Psoas muscle (tissue), 8 donors: ENCODE measurements at places on chromosomes 13 and 19. TPM values are rescaled to one million over a fixed set of nuclear protein-coding genes. Genes with fewer than 3 reads are reported as not detected.
A peak's percentile ranks its signal among the peaks of the same experiment; 100 is the strongest.

DNA sequence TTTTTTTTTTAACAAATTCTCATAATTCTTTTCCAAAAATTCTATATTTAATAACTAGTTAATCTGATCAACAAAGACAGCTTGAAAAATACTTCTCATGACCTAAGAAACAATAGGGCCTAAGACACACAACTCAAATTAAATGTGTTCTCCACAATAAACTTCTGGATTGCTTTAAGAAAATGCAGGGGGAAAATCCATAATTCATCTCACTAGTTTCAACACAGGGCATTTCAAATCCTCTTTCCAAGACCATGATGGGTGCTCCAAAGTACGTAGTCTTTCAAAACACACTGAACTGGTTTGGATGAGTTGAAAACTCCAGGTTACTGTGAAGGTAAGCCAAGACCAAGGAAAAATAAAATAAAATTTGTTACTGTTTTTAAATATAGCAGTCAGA, 62.6 kb downstream of the DCLK1 start:
- DNase-seq: no peak

- no peak for DNase-seq
Measured at GRCh38 chr13:19606152-19606551, 27.3 kb upstream of the MPHOSPH8 start.

DNA sequence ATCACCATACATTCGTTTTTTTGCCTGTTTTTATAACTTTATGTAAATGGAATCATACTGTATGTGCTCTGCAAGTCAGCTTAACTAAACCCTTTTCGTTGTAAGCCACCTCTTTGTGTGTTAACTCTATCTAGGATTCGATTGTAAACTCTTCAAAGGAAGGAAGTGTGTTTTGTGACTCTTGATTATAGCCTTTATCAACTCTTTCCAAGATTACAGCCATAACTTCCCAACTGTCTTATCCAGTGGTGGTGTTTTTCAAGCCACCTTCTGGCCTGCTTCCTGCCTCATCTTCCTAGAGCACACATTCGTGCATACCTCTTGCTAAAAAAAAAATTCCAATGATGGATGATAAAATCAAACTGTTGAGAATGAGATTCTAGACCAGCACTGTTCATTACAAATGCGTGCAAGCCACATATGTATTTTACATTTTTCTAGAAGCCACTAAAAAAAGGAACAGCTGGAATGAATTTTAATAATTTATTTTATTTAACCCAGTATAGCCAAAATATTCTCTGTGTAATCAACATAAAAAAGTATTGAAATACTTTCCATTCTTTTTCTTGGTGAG, 12.0 kb upstream of the FBXL3 start:
- no peak for DNase-seq

- DNase-seq: no peak
Measured at GRCh38 chr19:10320602-10321416, 5.0 kb upstream of the FDX2 start.

- peak; percentile 70 for DNase-seq
Measured at GRCh38 chr13:76885203-76886004, 801 bp downstream of the KCTD12 start.

- no peak for DNase-seq
Measured at GRCh38 chr13:77565635-77566034, 30.1 kb downstream of the SCEL start.

GRCh38 chr13:39959497-39960144, 304.2 kb downstream of the COG6 start:
- DNase-seq: no peak

DNA sequence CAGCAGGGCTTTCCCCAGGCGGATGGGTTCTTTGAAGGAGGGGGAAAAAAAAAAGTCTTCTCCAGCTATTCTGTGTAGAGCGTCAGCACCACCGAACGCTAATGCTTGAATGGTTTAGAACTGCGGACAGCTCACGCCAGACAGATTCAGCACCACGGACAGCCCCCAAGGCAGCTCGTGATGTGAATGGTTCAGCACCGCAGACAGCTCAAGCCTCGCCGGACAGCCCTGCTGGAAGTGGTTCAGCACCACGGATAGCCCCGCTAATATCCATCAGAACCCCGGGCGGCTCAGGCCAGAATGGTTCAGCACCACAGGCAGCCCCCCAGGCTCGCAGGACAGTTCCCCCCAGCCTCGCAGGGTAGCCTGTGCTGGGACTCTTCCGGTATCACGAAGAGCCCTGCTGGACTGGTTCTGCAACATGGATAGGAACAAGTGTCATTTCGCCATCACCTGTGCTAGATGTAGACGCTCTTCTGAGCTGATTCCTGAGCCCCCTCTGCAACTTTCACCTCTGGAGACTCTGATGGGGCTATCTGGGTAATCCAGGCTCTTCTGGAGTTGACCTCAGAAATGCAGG, 4.9 kb upstream of the SMIM17 start:
- DNase-seq: no peak

DNA sequence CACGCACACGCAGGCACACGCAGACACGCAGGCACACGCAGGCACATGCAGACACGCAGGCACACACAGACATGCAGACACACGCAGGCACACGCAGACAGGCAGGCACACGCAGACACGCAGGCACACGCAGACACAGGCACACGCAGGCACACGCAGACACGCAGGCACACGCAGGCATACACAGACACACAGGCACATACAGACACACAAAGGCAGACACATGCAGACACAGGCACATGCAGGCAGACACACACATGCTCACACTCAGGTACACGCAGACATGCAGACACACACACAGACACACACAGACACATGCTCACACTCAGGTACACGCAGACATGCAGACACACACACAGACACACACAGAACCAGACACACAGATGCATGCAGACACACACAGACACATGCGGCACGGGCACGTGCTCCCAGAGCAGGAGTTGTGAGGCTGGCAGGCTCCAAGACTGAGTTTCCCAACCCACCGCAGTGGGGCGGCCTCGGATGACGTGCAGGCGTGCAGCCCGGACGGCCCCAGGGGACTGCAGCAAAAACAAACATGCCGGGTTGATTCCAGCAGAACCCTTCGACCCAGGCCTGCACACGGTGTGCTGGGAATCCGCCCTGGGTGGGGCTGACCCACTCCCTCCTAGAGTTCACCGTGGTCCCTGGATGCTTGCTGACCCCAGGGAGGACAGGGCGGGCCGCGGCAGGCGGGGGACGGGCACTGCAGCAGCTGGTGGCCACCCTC, 100.0 kb downstream of the GADD45B start:
- peak; percentile 92 for DNase-seq

DNA sequence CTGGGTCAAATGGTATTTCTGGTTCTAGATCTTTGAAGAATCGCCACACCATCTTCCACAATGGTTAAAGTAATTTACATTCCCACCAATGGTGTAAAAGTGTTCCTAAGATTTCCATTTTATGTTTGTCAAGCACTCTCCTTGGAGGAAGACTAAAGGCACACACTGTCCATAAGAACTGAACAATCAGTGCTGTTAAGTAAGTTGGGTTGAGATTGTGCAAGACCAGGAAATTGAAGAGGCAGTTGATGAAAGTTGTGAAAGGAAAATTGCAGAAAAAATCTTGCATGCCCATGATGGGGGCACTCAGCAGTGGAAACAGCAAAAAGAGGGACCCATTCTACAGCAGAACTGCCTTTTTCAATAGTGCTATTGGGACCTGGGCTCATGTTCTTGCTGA, 323.6 kb downstream of the DLEU7 start:
- DNase-seq: no peak

DNA sequence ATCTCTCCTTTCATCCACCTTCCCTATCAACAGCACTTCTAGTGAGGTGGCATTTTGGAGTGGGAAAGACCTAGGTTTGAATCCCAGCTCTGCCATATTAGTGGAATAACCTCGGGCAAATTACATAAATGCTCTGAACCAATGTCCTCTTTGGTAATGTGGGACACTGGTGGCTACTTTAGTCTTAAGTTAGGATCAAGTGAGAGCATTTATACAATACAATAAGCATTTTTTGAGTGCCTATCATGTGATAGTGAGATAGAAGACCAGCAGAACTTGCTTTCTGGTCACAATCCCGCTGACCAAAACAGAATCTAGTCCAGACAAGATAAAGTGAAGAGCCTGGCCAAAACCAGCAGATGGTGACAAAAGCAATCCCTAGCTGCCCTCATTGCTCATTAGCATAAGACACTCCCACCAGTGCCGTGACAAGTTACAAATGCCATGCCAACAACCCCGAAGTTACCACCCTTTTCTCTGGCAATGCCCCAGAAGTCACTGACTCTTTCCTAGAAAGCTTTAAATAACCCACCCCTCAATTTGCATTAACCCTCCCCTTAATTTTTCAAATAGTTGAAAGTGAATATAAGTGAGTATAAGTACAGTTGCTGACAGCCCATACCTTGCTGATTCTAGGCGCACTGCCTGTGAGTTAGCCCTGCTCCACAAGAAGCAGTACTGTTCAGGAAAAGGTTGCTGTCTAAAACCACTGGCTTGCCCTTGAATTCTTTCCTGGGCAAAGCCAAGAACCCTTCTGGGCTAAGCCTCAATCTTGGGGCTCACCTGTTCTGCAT, 28.9 kb upstream of the KPNA3 start:
- no peak for DNase-seq

- DNase-seq: peak; percentile 74
Measured at GRCh38 chr19:53980539-53981375, 10.7 kb upstream of the CACNG6 start.

GRCh38 chr13:73168226-73168952, 109.6 kb downstream of the KLF5 start:
- no peak for DNase-seq

DNA sequence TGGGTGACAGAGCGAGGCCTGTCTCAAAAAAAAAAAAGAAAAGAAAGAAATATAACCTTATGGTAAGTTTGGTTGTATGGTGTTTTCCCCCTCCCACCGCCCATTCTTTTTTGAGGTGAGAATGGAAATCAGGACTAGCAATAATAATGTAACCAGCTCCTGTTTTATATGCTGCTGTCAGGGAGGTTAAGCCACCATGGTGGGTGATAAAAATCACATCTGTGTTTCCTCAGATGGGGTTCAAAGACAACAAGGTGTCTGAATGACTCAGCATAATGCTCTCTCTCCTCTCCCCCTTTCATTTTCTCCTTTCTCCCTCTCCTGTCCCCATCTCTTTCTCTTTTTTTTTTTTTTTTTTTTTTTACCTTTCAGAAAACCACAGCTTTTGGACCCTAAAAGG, 28.3 kb upstream of the GARRE1 start:
- no peak for DNase-seq

GRCh38 chr19:2048959-2049740, 1.9 kb downstream of the MKNK2 start:
- peak; percentile 72 for DNase-seq

GRCh38 chr19:50300051-50300450, 29.1 kb downstream of the KCNC3 start:
- DNase-seq: no peak

SLC5A5 gene
- polyA plus RNA-seq: not detected

ZSCAN18 gene
- polyA plus RNA-seq: 14.0 TPM

B3GNT8 gene
- polyA plus RNA-seq: 0.59 TPM

COX6B2 gene
- polyA plus RNA-seq: not detected

GGN gene
- polyA plus RNA-seq: not detected

C19orf12 gene
- polyA plus RNA-seq: 142 TPM
